ENCODE measurements at places on chromosomes 2 and 18.
A peak's percentile ranks its signal among the peaks of the same experiment; 100 is the strongest.

- no peak for DNase-seq
Measured at GRCh38 chr2:64666810-64667438, 13.2 kb upstream of the SERTAD2 start.

DNA sequence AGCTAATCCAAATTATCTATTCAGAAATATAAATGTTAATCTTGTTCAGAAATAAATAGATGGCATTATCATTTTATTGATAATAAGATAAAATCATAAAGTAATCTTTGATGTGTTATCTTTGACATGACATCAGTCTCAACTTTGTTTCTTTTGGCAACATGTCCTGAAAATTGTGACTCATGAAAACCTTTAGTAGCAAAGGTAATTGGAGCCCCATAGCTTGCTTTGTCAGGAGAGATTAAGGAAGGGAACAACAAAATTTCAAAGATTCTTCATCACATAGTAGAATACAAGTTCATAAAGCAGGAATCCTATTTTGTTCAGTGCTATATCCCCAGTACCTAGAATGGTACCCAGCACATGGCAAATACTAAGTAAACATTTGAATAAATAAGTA lies 165.4 kb downstream of the KCNE4 start:
- no peak for DNase-seq

DNA sequence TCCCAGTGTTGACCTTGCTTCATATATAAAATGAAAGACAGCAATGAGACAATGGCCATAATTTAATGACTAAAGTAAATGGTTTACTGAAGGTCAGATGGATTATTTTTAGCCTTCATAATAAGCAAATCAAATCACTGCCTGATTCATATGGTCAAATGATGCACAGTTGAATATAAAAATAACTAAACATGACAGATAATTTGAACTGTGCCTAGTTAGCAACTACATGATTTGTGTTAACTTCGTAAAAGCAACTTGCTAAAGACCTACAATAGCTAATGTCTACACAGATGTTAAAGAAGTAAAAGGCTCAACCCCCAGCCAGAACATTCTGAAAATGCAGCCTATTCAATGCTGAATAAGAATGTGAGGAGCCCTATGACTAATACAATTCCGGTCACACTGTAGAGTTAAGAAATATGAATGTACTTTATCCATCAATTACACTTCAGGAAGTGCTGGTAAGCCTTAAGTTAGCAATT lies 590.8 kb upstream of the CDH2 start:
- DNase-seq, result no peak

DNA sequence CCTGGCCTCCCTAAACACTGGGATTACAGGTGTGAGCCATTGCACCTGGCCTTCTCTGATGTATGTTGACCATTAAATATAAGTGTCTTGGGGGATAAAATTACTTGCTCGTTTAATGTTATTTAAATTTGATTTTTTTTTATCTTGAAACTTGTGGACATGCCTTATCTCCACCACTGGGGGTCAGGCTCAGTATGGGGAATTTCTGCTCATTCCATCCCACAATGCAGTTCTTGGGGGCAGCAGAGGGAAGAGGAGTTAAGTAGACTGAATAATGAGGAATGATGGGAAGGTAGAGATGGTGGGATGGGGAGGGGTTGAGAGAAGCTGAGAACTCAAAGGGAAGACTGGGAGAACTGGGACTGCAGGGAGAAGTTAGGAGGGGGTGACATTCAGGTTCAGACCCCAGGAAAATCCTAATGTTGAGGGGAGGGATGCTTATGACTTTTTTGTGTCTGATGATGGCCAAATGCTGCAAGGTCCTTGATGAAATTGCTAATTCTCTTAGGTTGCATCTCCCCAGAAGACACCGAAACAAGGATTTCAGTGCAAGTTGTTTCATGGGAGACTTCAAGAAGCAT lies 174.2 kb downstream of the MIB1 start:
- no peak for DNase-seq

GRCh38 chr18:25470062-25470461 lies 118.1 kb upstream of the ZNF521 start:
- no peak for DNase-seq

DNA sequence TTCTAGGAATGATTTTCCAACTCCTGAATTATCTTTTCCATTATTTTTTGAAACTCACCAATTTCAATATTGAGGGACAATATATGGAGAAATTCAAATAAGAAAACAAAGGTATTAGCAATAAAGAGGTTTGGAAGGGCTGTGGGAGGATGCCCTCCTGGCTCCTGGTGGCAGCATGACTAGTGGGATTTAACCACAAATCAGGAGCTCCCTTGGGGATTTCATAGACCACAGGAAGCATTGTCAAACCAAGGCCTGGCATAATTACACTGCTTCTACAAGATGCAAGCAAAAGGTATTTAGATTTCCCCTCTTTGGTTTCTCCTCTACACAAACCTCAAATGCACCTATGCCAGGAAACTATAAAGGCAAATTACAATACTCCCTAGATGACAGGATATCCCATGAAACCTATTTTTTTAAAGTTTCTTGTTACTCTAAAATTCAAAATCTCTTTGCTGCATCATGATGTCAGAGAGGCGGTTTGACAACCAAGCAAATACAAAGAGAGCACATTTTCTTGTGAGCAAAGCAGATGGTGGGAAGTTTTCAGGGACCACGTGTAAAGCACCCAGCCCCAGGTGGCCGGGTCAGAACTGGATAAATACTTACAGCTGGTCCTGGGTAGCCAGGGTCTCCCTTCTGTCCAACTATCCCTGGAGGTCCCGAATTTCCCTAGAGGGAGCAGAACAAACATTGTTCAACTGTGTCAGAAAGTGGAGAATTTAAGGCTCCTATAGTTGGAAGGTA lies 67.9 kb downstream of the COL6A3 start:
- DNase-seq, result no peak

- no peak for DNase-seq
Measured at GRCh38 chr18:37443325-37444055, 122.1 kb downstream of the CELF4 start.

GRCh38 chr18:44526705-44527415 lies 153.8 kb upstream of the SETBP1 start:
- DNase-seq, result no peak

DNA sequence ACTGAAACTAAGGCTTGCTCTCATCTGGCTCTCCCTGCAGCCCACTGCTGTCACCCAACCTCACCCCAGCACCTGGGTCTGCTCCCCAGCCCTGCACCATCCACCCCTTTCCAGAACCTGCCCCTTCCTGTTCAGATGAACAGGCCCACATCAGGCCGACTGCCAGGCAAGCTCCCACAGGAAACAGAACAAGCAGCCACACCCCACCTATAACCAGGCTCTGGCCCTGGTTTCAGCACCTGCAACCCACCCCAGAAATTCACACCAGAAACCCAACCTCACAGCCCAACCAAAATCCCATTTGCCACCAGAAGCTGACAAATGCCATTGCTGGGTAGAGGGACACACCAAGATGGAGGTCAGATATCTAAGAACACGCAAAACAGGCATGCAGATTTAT lies 159.2 kb upstream of the ID2 start:
- DNase-seq, result no peak

DNA sequence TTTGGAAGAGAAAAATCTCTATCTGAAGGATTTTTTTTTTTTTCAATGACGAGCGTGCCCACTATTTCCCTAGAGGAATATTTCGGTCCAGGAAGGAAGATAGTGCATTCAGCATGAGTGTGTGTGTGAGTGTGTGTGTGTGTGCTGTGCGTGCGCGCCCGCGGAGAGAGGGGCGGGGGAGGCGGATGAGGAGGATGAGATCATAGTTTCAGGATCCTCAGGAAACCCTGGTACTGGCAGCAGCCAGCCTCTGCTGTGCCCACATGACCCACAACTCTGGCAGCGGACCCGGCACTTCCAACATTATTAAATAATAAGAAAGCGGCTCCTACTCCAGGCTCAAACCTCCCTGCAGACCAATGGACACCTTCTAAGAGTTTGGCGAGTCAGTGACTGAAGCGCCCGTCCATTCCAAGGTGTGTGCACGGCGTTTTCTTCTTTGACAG lies 217.0 kb upstream of the DTNA start:
- DNase-seq, result peak; percentile 22

GRCh38 chr18:78794071-78794430 lies 185.6 kb upstream of the SALL3 start:
- DNase-seq, result no peak

DNA sequence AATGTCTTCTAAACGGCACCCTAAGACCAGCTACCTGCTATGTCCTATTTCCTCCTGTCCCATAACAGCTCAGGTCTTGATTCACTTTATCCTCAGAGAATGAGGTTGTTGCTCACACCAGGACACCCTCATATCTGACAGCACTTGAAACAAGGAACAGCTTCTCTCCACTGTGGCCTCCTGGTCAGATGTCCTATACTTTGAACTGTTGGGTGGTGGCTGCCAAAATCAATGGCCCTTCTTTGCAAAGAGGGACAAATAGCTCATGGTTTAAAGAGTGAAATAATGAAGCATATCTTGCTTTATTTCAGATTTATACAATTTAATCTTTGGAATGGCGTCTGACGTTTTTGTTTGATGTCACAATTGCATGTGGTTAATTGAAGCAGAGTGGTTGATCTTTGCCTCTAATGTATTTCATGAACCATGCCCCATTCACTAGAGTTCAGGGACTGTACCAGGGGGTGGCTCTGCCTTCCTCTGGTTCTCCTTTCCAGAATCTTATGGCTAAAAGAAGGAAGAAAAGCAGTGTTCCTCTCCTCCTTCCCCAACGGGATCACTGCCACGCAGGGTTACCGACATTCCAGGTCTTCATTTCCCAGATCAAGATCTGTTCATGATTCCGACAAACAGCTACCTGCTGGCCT lies 24.1 kb upstream of the ZCCHC2 start:
- DNase-seq, result no peak

- DNase-seq, result peak; percentile 75
Measured at GRCh38 chr2:230974096-230974913, 21.6 kb upstream of the SPATA3 start.

GRCh38 chr2:29834036-29834540 lies 87.3 kb downstream of the ALK start:
- no peak for DNase-seq

GRCh38 chr2:100411841-100412292 lies 5.6 kb downstream of the CHST10 start:
- DNase-seq, result no peak

- DNase-seq, result no peak
Measured at GRCh38 chr2:9984217-9984739, 32.8 kb downstream of the GRHL1 start.

GRCh38 chr2:198757069-198757468 lies 700.7 kb downstream of the SATB2 start:
- no peak for DNase-seq

- DNase-seq, result no peak
Measured at GRCh38 chr2:200705305-200706041, 106.2 kb upstream of the BZW1 start.

GRCh38 chr2:200310545-200310971 lies 4.1 kb downstream of the SPATS2L start:
- DNase-seq, result no peak

- peak; percentile 50 for DNase-seq
Measured at GRCh38 chr2:190678444-190679162, 29.7 kb downstream of the NAB1 start.

GRCh38 chr2:100425573-100426383 lies 8.3 kb upstream of the CHST10 start:
- no peak for DNase-seq

DNA sequence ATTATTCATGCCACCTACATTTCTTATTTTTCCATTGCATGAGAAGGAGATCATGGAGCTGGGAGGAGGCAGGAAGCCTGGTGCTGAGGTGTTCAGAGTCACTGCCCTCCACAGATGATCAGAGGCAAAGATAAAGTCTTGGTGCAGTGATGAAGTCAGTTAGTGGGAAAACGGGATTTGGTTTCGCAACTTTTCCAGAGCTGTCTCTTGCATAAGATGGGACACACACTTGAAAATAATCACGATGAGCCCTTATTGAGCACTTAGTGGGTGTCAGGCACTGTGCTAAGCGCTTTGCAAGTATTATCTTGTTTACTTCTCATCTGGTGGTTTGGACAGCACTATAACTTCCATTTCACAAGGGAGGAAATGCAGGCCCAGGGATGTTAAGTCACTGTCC lies 222.1 kb upstream of the SMAD2 start:
- no peak for DNase-seq

DNA sequence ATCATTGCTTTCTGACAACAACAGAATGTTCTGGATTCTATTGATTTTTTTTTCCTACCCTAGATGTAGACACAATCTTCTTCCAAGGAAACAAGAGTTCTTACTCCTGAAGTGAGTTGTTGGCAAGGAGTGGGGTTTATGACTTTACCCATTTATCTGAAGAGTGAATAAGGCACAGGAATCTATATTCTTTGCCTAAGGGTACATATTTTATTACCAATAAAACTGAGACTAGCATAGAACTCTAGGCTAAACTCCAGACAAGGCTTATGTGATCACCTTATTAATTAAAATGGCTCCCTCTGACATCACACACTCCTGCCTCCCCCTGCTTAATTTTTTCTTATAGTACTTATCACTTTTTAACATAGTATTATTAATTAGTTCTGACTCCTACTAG lies 47.6 kb downstream of the C18orf54 start:
- no peak for DNase-seq

DNA sequence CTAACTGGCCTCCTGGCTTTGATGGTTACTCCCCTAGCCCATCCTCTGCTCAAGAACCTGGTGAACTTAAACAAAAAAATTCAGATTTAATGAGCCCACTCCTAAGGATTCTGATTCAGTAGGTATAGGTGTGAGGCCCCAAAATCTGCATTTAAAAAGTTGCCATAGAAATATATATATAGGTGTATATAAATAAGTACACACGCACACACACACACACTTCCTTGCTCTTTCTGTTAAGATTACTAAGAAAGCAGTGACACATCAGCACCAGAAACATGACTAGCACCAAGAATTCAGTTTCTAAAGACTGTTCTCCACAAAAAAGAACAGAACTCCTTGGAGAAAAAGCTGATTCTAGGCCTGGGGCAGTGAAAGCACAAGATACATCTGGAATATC lies 17.8 kb downstream of the EML6 start:
- DNase-seq, result no peak

- DNase-seq, result no peak
Measured at GRCh38 chr2:98461498-98462049, 16.9 kb downstream of the INPP4A start.

DNA sequence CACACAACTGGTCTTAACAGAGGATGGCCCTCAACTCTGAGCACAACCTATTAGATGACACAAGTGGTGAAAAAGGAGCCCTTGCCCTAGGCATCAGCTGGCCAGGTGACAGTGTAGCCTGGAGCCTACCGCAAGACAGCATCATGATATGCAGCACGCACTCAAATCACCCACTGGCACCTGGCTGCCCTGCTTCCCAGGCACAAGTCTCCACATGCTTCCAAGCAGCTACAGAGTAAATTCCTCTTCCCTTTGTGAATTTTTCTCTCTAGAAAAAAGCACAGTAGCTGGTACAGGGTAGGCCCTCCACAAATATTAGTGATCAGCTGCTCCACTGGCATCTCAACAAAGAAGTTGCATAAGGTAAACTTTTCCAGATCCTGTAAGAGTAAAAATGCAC lies 6.0 kb downstream of the FBXO15 start:
- DNase-seq, result no peak

DNA sequence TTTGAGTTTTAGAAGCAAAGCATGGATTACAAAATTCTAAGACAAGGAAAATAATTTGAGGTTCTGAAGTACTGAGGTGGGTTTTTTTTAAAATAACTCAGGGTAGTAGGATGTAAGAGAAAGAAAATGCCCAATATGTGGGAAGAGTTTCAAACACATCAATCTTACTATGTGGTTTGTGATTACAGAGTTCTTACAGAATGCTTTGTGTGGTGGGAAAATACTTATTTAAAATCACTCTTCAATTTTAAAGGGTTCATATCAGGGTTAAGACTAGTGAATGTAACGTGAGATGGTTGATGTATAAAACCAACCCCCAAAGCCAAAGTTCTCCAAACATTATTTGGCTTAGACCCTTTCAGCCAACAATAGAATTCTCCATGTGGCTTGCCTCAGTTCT lies 173.5 kb downstream of the UBE2E3 start:
- DNase-seq, result no peak

Measured in stimulated activated CD4-positive, alpha-beta T cell treated with anti-CD3 and anti-CD28 coated beads, Interleukin-2, amount 100 ng/mL, for 24 hours (primary cell).